Amygdala (tissue), 56 donors: ENCODE measurements at places on chromosomes 11 and 22.

- no peak for DNase-seq
These were observed 564.1 kb downstream of the CNTN5 start for GRCh38 chr11:99584830-99585229.

DNA sequence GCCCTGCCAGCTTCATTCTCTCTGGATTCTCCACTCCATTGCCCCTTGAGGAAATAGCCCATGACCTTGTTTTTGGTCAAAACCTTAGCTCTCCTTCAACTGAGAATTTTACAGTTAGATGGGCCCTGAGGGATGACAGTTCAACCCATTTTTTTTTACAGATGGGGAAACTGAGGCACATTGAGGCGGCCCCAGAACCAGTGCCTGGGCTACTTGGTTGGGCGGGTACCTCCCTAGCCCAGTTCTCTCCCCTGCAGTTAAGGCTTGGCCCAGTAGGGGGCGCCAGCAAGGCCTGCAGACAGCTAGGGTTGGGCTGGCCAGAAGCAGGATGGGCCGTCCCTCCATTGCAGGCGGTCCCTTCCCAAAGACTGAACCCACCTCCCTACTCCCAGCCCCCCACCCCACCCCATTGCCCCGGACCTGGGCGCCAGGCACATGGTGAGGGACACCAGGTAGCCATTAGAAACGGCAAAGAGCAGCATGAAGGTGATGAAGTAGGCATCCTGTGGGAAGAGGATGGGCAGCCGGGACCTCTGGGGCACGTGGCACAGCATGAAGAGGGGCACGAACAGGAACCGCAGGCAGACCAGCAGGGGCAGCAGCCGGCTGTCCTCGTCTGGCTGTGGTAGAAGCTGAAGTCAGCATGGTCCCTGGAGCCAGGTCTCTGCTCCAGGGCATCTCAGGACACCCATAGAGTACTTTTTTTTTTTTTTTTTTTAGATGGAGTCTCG is 7.6 kb downstream of the SLC29A2 start:
- no peak for DNase-seq

DNA sequence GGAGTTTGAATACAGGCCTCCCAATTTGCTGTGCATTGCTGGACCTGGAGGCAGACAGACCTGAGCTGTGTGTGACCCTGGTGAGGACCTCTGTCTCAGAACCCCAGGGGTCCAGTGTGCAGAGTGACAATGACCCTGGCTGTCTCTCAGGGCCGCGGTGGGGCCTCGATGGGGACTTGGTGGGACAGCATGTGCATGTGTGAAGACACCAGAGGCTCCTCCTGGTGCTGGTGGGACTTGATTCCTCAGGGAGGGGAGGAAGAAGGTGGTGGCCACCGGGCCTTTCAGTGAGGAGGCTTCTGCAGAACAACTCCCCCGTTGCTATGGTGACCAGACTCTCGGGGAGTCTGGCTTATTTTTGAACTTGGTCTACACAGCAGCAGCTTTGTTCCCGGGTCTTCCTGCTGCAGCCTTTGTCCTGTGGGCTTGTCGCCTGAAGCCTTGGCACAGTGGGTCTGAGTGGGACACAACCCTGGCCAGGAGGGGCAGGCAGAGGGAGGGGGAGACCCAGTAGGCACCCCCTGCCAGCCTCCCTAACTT is 35.3 kb downstream of the MCM5 start:
- DNase-seq = no peak

DNA sequence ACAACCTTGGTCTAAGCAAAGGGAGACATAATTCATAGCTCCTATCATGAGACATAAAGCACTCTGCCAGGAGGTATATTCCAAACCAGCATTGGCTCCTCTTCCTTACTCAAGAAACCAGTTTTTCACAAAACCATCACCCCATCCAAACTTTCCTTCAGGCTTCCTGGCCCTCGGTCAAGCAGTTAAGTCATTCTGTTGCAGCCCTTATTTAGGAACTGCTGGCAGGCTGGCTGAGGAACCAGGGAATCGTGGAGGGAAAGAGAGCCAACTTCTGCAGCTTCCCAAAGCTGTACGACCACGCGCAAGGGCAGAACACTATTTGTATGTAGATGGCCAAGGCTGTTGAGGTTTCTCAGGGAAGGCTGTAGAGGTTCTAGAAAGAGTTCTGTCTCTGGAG is 680 bp downstream of the IFT46 start:
- no peak for DNase-seq

GRCh38 chr22:39999144-39999757 is 4.5 kb downstream of the FAM83F start:
- no peak for DNase-seq
